NCI-H1105 treated with DMSO at 0.1 percent for 48 hours (cell line): ENCODE measurements at places on chromosomes 13 and 19.

DNA sequence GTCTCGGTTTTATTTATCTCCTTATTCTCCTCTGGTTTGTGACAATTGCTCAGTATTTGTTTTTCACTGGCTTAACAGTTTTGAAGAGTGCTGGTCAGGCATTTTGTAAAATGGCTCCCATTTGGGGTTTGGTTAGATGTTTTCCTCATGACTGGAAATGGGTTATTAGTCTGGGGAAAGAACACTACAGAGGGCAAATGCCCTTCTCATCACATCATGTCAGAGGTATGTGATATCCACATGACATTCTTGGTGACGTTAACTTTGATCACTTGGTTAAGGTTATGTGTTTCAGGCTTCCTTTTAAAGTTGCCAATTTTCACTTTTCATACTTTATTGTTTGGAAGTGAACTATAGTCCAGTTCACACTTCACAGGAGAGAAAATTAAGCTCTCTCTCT lies 74.8 kb upstream of the KLHL1 start:
- no peak for DNase-seq

DNA sequence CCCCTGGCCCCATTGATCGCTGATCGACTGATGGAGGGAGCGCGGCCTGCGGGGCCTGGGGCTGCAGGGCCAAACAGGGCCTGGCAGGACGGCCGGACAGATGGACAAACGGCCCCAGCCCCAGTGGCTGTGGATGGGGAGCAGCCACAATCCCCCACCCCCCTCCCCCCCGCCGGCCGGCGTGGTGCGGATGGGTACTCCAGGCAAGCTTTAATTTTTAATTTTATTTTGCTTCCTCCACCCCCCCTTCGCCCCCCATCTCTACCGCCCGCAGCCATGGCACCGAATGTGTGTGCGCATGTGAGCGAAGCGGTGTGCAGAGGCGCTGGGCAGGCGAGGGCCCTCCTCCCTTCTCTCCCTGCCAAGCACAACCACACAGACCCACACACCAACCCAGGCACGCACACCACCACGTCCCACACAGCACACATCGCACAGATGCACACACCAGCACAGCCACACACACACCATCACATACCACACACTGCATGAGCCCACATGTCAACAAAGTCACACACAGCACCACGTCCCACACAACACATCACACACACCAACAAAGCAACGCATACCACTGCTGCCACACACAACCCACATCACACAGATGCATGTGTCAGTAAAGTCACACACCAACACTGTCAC lies 12.4 kb downstream of the ERFL start:
- DNase-seq = no peak

DNA sequence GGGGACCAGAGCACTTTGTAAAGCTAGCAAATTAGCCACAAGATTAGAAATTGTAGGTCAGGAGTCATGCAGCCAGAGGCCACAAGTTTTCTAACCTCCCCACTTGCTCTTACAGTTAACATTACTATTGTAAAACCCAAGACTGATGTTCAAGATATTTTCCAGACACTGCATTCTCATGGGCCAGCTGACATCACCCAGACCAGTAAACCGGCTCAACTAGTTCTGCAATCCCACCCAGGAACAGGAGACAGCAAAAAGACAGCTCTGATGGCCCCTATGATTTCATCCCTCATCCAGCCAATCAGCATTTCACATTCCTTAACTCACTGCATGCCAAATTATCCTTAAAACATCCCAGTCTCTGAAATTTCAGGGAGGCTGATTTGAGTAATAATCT lies 178.5 kb downstream of the PRR20E start:
- no peak for DNase-seq

- no peak for DNase-seq
Observed at GRCh38 chr13:35475212-35475959, 1.1 kb downstream of the MAB21L1 start.

- DNase-seq = no peak
Observed at GRCh38 chr13:60267498-60268202, 103.9 kb upstream of the DIAPH3 start.

DNA sequence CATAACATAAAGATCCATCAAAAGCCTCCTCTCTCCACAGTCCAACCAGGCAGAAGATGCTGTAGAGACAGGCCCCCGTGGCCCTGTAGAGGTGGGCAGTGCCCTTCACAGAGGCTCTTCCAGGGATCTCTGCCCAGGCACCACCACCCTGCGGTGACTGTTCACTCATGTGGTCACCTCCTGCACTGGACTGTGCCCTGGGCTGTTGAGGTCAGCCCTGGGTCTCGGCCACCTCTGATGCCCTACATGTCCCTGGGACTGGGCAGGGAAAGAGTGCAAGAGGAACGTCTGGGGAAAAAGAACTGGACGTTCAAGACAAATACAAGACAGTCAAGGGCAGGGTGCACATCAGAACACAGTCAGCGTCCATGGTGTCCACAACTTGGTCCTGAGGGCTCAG lies 22.3 kb downstream of the PEPD start:
- no peak for DNase-seq

DNA sequence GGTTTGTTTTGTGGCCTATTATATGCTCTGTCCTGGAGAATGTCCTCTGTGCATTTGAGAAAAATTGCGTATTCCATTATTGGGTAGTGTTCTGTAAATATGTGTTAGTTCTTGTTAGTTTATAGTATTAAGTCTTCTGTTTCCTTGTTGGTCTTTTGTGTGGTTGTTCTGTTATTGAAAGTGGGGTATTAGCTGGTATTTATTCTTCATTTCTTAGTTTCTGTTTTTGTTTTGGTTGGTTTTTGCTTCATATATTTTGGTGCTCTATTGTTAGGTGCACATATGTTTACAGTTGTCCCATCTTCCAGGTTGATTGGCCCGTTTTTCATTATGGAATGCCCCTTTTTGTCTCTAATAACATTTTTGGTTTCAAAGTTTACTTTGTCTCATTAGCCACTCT lies 77.3 kb downstream of the DNAJC15 start:
- no peak for DNase-seq

DNA sequence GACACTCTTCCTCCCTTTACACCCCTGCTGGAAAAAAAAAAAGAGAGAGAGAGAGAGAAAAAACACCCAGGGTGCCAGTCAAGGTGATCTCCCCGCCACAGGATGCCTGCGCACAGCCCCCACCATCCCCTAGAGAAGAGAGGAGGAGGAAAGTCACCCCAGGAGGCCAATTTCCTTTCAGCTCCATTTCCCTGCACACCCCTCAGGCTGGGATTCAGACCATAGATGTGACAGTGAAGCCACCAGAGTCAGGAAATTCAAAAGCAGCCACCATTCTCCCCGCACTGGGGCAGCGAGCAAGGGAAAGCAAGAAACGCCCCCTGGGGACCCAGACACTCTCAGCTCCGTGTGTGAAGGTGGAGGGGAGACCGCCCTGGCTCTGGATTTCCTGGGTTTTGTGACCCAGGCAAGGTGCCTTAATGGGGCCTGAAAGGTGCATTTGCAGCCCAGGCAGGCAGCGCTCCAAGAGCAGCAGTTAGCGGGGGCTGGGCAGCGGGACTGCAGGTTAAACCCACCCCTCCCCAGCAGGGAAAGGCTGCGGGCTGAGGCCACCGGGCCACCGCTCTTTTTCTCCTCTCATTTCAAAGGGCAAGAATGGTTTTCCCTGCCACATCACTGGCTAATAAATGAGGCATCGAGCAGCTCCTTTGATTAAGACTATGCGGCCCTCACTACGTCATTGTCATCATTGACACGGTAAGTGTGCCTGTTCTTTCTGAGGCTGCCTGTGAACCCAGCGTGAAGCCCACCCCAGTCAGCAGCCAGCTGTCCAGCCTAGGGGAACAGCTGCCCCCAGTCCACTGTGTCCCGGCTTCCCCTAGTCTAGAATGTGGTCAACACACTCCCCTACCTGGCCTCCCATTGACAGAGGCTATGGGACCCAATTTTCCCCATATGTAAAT lies 83.8 kb upstream of the TM9SF2 start:
- no peak for DNase-seq
